Muscle of back (tissue), 13 donors: ENCODE measurements at places on chromosomes 3 and 15.
A peak's percentile ranks its signal among the peaks of the same experiment; 100 is the strongest.

DNA sequence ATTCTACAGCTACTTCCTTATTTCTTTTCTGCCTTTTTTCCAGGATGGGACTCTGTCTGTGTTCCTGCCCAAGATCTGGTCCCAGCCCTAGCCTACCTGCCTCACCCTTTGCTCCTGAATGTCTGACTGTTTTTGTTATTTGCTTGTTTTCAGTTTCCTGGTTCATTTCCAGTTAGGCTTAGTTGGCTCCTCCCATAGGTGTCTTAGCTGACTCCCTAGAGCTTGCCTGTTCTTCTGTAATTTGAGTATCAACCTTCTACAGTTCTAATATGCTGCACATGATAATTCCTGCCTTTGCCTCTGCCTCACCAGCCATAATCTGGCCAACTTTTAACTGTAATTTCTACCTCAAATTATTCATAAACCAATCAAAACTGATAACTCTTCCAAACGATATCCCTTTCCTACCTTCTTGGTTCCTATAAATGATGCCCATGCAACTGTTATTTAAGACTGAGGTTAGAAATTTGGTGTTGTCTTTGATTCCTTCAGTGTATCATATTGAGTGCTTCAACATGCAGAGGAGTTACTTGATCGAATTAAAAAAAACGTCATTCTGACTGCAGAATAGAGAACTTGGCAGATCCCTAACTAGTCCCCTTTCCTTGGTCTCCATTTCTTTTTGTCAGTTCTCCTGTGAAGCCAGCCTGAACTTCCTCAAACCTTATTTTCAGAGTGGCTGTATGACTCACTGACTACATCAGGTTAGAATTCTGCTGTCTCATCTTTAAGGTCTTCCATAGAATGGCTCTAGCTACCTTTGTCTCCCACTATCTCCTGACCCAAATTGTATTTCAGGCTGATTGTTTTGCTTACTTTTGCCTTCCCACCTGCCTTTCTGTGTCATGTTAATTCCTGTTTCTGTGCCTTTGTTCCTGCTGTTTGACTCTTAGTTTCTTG lies 8.4 kb downstream of the GOLM2 start:
- DNase-seq: peak; percentile 25

DNA sequence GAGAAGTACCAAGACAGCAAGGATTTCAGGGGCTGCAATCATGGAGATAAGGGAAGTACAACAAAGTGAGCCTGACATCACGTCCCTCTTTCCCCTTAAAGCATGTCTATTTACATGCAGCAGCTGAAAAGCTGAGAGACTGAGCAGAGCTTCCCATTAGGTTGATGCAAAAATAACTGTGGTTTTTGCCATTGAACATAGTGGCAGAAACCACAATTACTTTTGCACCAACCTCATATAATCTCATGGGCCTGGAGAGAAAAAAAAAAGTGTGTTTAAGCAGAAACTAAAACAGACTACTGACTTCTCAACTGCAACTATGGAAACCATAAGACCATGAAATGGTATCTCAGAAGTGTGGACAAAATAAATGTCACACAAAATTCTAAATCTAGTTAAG lies 48.3 kb downstream of the CCDC12 start:
- no peak for DNase-seq

DNA sequence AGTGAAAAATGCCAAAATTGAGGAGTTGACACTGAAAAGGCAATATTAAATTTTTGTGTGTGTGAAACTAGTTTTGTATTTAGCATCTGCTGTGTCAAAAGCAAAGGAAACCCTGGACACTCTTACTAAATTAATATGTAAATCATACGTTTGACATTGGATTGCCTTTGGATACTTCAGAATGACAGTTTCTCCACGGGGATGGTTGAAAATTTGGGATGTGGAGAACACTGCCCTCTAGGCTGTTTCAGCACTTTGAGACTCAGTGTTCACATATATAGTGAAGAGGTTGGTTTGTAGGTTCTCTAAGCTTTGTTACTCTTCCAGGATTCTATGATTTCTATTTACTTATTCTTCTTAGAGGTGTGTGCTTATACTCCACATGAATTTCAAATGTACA lies 3.0 kb downstream of the ROBO2 start:
- no peak for DNase-seq

- no peak for DNase-seq
Observed at GRCh38 chr15:52980446-52980845, 190.3 kb upstream of the ONECUT1 start.

GRCh38 chr15:35168464-35168863 lies 83.4 kb upstream of the NANOGP8 start:
- DNase-seq: peak; percentile 45

DNA sequence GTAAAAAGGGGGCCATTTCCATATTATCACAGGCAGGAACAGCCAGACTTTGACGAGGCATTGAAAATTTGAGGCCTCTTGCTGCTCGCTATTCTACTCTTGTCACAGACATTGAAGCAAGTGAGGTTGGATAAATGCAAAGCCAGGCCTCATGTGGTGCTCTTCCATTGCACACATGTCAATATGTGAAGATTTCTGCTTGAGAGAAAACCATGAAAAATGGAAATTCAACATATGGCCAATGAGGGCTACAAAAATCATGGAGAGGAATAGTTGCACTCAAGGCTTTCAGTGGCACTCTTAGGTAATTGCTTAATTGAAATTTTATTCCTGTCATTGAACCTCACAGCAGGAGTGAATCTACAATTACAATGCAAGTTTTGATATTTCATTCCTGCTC lies 185.6 kb upstream of the MBNL1 start:
- DNase-seq: no peak

GRCh38 chr15:33968224-33968623 lies at the start of gene CHRM5:
TSS of gene CHRM5 (plus strand) at chr15:33968497. CDS start at chr15:34062718, 94,221 bp downstream.
- DNase-seq: no peak

- DNase-seq: no peak
Observed at GRCh38 chr3:190826018-190826417, 36.5 kb downstream of the GMNC start.

- DNase-seq: no peak
Observed at GRCh38 chr3:66542153-66542552, 41.3 kb upstream of the LRIG1 start.

GRCh38 chr3:40653001-40653400 lies 128.2 kb downstream of the ZNF621 start:
- DNase-seq: no peak

GRCh38 chr15:34795267-34796081 lies at the start of gene ACTC1:
TSS of gene ACTC1 (minus strand) at chr15:34795549. CDS start at chr15:34794808, 741 bp downstream.
- peak; percentile 82 for DNase-seq
